ENCODE measurements at places on chromosomes 7 and 10.

GRCh38 chr10:121772884-121773283, 154.9 kb downstream of the ATE1 start:
- no peak for DNase-seq

DNA sequence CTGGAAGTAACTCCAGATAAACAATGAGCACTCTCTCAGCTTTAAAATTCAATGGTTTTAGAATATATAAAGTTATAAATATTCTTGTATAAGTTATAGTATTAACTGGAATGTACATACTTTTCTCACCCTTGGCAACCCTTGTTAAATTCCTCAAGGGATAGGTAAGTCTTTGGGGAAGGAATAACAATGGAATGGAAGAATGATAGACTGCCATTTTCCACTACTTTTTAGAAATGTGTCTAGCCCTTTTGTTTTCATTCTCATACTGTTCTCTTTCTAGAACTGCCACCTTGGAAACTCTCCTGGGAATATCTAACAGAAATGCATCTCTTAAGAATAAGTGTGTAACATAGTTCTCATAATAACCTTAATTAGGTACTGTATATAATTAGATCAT, 8.3 kb downstream of the KIF5B start:
- no peak for DNase-seq

DNA sequence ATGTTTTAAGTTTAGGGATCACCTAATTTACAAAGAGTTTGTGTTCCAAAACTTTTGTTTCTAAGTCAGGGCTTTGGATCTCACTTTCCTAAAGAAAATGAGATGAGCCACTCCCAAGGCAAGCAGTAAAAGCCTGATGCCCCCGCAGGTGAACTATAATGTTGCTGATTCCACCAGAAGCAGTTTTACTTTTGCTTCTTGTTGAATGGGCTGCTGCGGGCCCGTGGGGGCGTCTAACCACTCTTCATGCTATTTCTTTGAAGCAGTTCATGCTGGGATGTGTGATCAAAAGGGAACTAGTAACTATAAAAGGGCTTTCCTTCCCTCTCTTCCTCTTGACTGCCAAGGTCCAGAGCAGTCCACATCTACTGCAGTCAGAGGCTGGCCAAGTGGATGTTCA, 118.7 kb upstream of the NEBL start:
- no peak for DNase-seq

DNA sequence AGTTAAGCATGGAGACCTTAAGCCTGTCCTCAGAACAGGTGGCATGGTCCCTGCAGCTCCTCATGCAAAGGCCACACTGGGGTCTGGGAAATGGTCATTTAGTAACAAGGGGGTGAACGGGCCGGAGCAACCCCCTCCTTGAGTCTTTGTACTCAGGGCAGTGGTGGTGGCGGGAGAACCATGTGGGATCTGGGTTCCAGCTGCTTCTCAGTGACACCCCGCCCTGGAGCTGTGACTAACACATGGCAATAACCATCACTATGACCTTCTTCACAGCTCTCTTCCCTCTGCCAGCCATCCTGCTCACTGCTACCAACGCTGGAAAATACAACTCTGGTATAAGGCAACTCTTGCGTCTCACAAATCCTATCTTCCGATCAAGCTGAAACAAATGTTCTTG, 203.4 kb upstream of the FRMD4A start:
- no peak for DNase-seq

DNA sequence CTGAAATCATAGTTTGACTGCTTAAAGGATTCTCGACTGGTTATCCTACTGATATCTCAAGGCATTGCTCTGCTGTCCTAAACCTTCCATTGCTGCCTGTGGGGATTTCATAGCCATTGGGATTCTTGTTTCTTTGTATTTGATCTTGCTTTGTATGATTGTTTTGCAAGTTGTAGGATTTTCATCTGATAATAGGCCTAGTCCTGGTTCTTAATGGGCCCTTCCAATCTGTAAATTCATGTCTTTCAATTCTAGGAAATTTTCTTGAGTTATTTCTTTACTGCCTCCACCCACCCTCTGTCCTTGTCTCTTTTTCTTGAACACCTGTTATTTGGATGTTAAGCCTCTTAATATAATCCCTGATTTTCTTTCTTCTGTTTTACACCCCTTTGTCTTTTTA, 72.2 kb downstream of the LANCL2 start:
- DNase-seq = no peak

GRCh38 chr7:128454808-128455542, 703 bp upstream of the HILPDA start:
- no peak for DNase-seq

DNA sequence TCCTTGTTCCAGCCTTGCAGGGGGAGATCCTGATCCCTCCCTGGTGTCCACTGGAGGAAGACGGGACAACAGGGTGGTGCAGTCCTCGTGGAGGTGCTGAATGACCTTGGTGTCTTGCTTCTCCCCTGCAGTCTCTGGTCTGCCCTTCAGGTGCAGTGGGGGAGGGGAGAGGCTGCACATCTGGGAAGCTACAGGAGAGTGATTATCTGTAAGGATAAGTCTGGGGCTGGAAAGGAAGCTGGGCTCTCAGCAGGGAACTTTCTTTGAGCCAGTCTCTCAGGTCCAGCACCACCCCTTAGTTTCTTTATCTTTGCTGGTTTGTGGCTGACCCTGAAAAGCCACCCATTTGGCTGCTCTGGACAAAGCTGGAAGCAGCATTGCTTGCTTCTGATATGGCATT, 275.6 kb downstream of the CCSER2 start:
- no peak for DNase-seq

DNA sequence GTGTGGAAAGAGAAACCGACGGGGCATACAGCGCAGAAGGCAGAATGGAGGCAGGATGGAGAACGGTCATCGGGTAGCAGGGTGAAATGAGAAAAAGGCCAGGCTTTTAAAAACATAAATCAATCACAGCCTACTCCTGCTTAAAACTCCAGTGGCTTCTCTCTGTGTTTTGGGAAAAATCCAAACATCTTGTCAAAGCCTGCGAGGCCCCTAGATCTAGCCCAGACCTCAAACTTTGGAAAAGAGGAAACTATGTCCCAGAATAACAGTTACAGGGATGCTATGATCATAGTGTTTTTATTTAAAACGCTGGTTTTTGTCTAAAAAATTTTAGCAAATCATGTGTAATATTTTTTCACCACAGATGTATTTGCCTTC, 41.1 kb downstream of the PPP1R3C start:
- no peak for DNase-seq

GRCh38 chr7:133355325-133355708, 102.4 kb downstream of the EXOC4 start:
- DNase-seq = no peak

GRCh38 chr10:102132193-102132562, 662 bp upstream of the PPRC1 start:
- DNase-seq = no peak

DNA sequence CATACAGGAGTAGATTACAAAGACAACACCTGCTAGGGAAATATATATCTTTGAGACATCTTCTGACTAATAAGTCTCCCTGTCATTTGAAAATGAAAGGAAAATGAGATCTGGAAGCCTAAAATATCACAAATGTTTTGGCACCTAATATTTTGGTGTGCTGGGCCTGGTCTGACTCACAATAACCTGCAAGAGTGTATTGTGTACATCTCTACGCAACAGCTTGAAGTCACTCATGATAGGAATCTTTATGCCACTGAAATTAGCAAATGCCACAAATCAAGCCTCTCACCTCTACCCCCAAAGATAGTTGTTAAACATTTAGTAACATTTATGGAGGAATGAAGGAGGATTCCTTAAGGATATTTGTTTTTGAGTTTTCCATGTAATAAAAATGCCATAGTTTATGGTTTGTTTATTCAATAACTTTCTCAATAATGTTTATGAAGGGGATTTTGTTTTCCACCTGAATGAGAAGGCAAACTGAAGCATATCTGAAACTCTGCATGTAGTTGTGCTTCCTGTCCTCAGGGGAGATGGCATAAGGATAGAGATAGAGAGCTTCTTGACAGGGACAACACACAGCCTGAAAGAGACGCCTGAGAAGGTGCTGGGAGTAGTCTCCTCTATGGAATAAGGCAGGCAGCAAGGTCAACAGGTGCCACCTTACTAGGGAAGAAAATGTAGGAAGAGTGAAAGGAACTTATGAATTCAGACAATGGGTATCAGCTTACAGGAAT, 197.4 kb downstream of the AHR start:
- DNase-seq = no peak

- DNase-seq = no peak
These were observed 664 bp downstream of the FMC1 start for GRCh38 chr7:139341776-139342226.

- no peak for DNase-seq
These were observed 1.0 kb downstream of the SORCS3 start for GRCh38 chr10:104641937-104642657.

DNA sequence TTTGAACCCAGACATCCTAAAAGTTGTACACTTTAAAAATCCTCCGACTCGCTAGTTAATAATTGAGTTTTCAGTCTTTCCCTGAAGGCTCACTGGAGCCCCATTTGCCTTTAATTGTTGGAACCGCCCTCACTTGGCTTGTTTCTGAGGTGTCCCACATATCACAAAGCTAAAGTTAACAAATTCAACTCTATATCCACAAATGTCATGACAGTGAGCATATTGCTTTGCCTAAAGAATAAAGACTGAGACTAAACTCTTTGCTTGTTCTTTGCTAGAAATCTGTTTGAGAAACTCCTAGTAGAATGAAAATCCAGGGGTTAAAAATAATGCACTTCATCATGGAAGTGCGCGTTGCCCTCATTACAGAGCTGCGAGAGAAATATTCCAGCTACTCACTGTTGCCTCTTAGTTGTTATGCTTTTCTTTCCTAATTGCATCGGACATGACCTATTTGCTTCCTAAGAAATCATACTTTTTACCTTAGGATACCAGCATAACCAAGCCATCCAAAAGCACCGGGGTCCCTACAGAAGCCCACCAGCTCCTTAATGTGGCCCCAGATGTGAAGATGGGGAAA, 752 bp downstream of the THSD7A start:
- no peak for DNase-seq

- no peak for DNase-seq
These were observed 53.7 kb downstream of the CAV1 start for GRCh38 chr7:116578526-116578925.

DNA sequence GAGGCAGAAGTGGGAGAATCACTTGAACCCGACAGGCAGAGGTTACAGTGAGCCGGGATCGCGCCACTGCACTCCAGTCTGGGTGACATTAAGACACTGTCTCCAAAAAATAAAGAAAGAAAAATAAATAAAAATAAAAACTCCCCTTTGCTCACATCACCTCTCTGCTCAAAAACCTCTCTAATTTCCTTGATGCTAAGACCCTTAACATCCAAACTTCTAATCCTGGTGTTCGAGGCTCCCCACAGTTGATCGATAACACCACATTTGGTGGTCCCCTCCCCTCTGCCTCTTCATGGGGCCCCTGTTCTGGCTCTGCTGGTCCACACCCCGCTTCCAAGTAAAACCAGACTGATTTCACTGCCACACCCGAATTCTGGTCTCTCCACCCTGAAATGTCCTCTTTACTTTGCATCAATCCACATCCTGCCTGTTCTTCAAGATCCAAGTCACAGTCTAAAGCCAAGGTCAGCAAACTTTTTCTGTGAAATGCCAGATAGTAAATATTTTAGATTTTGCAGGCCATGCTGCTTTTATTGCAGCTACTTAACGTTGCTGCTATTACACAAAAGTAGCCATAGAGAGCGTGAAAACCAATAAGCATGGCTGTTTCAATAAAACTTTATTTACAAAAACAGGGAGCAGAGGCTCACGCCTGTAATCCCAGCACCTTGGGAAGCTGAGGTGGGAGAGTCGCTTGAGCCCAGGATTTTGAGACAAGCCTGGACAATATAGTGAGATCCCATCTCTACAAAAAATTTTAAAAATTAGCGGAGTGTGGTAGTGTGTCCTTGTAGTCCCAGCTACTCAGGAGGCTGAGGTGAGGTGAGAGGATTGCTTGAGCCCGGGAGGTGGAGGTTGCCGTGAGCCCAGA, 11.8 kb downstream of the MOSPD3 start:
- no peak for DNase-seq

DNA sequence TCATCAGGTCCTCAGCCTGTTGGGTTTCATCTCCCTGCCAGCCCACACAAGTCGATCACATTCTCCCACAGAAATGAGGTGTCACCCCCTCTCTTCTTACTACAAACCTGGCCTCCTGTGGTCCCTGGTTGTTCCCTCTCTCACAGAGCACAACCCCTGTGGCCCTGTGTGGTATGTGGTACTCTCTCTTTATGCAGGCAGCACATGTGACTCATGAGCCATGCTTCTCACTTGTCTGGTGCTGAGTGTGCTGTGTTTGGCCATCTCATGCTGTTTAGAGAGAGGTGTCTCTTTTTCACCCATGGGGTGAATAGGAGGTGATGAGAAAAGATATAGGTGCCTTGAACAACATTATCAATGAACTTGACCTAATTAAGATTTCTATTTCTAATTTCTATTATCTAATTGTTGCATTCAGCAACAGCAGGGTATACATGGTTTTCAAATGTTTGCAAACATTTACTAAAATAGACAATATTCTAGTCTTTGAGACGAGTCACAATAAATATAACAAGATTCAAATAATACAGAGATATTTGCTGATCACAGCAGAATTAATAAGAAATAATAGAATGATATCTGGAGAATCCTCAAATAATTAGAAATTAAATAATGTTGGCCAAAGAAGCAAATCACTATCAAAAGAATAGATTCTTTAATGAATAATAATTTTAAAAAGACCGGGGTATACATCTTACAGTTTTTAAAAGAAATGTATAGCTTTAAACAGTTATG, 633.8 kb upstream of the IGFBP3 start:
- DNase-seq = no peak

DNA sequence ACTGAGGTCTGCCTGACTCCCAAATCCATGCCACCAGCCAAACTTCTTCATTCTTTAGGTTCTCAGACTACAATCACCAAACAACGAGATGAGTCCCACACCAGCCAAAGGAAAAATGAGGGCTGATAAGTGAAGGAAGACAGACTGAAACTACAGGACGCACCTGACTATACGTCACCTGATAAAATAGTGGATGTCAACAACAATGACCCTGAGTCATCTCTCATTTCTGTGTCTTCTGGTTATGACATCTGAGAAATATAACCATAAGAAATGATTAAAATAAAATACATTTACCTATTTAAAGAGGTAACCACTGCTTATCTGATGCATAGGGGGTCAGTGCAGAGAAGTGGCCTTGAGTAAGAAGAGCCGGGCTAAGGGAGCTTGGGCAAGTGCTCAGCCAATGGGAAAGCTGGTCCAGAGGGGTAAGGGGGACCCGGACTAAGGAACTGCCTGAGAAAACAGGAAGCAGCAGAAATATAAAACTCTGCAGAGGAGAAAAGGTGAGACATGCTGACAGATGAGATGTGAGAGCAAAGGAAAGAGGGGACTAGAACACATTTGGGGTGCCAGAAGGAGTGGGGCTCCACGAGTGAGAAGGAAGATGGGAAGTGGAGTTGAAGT, 51.8 kb downstream of the HIPK2 start:
- DNase-seq = no peak

GRCh38 chr7:29248713-29249382, 54.3 kb downstream of the CHN2 start:
- DNase-seq = no peak

DNA sequence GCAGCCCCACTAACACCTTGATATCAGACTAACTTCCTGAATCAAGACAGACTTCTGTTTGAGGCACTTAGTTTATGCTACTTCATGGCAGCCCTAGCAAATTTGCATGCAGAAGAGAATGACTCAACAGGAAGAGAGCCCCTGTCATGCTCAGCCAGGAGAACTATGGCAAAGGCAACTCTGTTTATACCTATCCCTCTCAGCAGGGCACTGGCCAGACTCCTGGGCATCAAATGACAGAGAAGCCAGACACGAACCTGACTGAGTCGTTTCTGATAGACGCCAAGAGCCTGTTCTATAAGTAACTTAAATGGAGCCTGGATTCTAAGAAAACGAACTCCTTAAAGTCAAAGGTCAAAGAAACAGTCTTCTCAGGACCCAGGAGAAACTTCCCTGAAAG, 50.9 kb upstream of the UNC5B start:
- no peak for DNase-seq
